T follicular helper cell (primary cell): ENCODE measurements at places on chromosomes 5 and 9.

- DNase-seq: no peak
These were observed 140.9 kb downstream of the PAX5 start for GRCh38 chr9:36893184-36893583.

GRCh38 chr5:122144236-122144635 is 14.9 kb downstream of the ZNF474 start:
- no peak for DNase-seq

- DNase-seq: no peak
These were observed 353.6 kb downstream of the SEMA5A start for GRCh38 chr5:9192266-9192665.

GRCh38 chr5:78717674-78718584 is 69.4 kb upstream of the LHFPL2 start:
- DNase-seq: no peak

- no peak for DNase-seq
These were observed 160.2 kb downstream of the DENND1A start for GRCh38 chr9:123769719-123770118.

DNA sequence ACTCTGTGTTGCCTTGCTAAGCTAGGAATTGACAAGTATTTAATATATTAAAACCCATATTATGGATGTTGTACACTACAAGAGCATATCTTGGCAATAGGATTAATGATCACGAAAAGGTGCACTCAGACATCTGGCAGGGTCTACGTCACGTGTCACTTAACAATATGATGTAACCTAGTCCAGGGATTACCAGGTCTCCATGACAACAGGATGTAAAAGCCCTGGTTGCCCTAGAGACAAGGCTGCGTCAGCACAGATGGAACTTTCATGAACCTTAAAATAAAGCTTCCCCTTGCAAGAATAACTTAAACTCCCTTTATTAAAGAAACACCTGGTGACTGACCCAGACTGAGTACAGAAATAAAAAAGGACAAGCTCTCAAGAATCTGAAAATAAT is 717.8 kb downstream of the CDH18 start:
- no peak for DNase-seq

GRCh38 chr5:127838661-127839060 is 135.5 kb downstream of the CCDC192 start:
- no peak for DNase-seq

DNA sequence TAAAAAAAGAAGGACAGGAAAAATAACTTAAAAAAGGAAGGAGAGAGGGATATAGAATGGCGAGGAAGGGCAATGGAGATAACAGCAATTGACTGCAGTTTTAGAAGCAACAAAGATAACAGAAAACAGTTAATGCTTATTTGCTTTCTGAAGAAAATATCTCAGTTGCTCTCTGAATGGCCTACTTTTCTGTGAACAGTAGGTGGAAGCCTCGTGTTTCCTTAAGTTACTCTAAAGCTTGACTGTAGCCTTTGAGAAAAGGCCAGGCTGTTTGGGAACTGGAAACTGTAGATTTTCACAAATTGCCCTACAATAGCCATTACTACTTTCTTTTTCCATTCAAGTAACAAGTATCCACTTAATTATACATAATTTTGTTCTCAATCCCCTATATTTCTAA is 404.5 kb downstream of the YTHDC2 start:
- no peak for DNase-seq

- DNase-seq: no peak
These were observed 1.7 kb downstream of the ADRA1B start for GRCh38 chr5:159917994-159918393.

DNA sequence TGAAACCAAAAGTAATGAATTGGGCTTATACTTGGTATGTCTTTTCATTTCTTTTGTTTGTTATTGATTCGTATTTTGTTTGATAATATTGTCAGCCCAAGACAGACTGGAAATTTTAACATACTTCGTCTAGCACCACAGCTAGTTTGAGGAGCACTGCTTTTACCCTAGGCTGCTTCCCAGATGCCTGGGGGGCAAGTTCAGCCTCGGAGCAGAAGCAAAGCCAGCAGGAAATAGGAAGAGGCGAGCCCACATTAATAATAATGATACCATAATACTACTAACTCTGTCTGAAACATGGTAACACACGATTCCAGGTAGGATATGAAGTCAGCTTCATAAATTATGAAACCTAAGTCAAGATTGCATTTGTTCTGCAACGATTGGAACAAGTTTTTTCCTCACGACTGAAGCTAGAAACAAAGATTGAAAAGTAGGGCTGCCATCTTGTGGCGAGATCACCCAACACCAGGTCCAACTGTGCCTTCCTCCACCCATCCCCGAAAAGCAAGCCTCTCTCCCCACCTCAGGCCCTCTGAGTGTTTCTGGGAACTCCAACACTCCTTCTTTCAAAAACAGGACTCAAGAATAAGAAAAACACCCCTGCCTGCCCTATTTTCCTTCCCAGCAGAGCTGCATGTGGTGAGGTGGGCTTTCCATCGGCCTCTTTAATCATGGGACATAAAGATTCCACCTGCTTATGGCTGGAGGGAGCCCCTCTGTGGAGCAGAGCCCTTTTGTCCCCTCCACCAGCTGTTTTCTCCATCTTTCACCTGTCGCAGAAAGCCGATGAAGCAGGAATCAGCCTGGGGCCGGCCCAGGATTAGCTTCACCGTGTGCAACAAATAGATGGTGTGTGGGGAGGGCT is 236.4 kb downstream of the CAAP1 start:
- DNase-seq: no peak

GRCh38 chr5:109450129-109450877 is 40.5 kb upstream of the PJA2 start:
- no peak for DNase-seq

GRCh38 chr9:98999152-98999525 is 55.4 kb downstream of the COL15A1 start:
- DNase-seq: no peak

DNA sequence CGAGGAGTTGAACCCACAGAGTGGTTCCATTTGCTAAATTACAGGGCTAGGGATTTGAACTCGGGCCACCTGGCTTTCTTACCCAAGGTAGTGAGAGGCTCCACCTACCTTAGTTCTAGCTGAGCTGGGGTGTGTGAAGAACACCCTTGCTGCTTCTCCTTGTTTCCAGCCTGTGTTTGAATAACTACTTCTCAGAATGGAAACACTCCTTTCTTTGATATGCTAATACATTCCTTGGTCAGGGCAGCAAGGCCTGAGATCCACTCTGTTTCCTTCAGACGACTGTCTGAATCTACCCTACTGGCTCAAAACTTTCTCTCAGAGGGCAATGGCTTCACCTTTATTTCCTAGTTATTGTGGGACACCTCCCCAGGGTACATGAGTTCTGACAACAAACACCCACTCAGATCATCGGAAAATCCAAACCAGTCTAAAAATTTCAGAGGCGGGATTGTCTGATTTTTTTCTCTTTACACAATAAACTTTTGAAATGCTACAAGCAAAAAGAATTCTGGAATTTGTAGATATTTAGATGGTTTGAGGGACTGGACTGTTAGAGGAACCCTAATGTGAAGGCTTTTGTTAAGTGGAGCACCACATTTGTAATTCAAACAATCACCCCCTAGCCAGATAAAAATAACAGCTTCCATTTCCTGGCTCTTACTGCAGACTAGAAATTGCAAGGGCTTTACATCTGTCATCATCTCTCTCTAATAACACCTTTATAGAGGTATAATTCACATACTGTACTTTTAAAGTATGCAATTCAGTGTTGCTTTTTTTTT is 4.0 kb upstream of the ATP6V1G1 start:
- no peak for DNase-seq

GRCh38 chr9:125789196-125789595 is 42.0 kb downstream of the PBX3 start:
- DNase-seq: no peak

GRCh38 chr5:151068433-151069197 is 12.2 kb downstream of the TNIP1 start:
- no peak for DNase-seq

- no peak for DNase-seq
These were observed 963 bp upstream of the HTR1A start for GRCh38 chr5:63963080-63963735.

GRCh38 chr5:107216587-107216986 is 454.1 kb downstream of the EFNA5 start:
- no peak for DNase-seq
